Neuronal stem cell (in vitro differentiated cells): ENCODE measurements at places on chromosomes 3 and 15.

DNA sequence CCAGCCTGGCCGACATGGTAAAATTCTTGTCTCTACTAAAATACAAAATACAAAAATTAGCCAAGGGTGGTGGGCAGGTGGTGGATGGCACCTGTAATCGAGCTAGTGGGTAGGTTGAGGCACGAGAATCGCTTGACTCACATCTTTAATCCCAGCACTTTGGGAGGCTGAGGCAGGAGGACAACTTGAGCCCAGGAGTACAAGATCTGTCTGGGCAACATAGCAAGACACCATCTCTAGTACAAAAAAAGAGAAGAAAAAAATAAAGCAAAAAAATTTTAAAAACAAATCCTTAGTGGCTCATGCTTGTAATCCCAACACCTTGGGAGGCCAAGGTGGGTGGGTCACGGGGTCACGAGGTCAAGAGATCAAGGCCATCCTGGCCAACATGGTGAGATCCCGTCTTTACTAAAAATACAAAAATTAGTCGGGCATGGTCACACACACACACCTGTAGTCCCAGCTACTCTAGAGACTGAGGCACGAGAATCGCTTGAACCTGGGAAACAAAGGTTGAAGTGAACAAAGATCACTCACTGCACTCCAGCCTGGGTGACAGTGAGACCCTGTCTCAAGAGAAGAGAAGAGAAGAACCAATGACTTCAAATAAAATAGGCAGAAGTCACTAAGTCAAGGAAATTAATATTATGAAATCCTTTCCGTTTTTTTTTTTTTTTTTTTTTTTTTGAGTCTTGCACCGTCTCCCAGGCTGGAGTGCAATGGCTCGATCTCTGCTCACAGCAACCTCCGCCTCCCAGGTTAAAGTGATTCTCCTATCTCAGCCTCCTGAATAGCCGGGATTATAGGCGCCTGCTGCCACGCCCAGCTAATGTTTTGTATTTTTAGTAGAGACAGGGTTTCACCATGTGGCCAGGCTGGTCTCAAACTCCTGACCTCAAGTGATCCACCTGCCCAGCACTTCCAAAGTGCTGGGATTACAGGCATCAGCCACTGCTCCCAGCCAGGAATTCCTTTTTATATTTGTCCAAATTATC is 4.9 kb downstream of the RHOA start:
- DNase-seq = no peak

DNA sequence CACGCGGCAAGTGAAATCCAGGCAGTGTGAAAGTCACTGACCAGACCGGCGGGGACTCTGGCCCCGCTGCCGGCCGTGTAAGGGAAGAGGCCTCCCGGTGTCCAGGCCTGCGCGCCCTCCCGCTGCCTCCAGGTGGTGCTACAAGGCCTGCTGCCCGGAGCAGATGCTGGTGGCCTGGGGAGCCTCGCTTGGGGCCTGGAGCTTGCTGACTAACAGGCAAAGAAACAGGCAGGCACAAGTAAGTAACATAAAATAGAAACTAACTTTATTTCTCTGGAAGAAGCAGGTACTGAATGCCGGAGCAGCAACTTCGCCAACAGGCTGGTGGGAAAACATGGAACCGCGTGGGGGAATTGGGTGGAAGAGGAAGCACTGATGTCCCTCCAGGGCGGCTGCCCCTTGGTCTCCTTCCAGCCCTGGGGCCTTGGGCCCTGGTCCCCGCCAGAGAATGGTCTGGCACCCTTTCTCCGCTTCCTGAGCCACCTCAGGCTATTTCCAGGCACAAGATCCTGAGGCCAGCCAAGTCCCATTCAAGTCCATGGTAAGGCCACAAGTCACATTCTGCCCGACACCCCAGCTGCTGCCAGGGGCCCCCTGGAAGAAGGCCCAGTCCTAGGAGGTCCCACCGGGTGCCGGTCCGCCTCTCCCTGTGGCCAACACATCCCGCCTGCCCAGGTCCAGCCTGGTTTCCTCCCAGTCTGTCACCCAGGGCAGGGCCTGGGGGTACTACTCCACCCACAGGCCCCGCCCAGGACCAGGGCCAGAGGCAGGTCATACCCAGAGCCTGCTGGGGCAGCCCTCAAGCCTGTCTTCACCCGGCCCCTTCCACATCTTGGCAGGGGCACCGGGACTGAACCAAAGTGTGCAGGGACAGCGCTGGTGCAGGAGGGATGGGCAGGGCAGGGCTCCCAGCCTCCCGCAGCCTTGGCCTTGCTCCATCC is 45.0 kb downstream of the TNK2 start:
- peak; percentile 62 for DNase-seq

DNA sequence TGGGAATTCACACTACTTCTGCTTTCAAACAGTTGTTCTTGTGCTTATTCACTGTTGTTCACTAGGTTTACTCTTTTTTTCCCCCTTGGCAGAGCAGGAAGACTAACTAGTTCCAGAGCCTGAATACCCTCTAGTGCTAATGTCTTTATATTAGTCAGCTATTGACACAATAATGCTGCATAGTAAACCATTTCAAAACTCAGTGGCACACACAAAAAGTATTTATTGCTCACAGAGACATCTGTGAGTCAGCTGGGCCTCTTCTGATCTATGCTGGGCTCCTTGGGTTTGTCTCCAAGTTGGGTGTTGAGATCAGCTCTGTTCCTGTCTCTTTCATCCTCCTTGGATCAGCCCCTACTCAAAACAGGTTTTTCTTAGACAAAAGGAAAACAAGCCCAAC is 51.1 kb downstream of the RSRC1 start:
- DNase-seq = no peak

DNA sequence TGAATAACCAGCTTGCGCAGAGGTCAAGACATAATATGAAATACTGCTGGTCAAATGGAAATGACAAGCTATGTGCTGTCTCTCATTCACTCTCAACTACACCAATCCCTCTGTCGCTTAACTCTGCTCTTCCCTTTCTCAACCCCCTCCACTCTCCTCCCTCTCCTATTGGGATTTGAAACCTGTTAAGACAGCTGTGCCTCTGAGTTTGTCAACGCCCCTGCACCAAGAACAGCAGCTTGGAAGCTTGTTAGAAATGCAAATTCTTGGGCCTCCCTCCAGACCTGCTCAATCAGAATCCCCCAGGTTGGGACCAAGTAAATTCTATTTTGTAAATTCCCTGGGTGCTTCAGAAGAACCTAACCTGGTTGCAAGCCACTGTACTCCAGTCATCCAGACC is 149.7 kb upstream of the ATP2B2 start:
- DNase-seq = no peak

DNA sequence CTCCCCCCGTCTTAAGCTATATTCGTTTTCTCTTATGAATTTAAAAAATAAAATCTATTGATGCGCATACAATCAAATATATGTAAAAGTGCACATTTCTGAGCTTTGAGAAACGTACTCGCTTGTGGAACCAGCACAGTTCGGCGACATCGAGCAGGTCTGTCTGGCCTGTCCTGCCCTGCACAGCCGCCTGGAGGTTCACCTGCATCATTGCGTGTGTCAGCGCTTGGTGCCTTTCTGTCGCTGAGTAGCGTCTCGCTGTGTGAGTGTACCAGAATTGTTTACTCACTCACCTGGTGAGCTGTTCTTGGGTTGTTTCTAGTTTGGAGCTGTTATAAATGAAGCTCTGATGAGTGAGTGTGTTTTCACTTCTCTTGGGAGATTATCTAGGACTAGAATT is 104.0 kb downstream of the VGLL4 start:
- DNase-seq = no peak

DNA sequence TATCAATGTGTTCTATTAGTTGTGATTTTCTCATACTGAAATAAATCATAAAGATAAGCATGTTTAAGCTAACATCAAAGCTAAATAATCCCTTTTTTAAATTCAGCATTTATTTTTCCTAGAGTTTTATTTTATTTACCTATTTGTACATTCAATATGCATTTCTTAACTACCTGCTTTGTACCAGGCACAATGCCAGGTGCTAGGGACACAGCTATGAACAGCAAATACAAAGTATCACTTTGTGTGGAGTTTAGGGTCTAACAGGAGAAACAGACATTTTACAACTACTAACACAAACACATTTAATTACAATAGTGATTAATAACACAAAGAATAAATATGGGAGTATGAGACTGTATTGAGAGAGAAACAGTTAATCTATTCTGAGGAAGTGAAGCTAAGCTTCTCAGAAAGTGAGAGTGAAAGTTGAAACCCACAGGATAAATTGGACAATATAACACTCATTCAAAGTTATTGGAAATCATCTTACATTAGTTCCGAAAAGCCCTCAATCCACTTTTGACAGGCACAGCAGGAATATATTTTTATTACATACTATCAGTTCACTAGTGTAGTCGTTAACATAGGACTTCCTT is 159.6 kb downstream of the GBE1 start:
- no peak for DNase-seq

DNA sequence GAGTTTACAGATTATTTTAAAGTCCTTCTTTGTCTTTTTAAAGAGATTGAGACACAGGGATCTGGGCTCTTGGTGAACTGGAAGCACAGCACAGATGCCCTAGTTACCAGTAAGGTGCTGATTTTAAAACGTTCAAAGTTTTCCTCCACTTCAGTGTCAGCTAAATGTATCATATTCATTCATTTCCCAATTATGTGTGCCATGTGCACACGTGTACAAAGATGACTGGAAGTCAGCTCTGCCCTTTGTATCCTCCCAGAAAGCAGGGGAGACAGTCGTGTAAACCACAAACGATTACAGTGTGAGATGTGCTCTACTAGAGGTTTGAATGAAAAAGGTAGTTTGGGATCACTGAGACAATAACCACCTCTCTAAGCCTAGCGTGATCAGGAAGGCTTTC is 730 bp downstream of the ZKSCAN7 start:
- no peak for DNase-seq

DNA sequence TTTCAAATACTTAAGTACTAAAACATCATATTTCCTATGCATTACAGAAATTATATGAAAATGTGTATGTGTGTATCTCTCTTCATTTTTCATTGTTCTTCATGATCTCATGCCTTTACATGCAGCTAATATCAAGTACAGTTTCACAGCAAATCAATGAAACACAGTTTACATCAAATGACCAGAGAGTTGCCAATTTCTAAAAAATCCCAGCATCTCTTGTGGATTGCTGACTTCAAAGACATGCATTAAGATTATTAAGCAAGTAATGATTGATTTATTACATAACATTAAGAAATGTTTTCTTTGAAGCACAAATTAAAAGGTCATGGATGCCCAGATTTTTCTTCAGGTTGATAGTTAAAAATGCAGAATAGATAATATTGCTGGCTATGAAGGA is 31.0 kb upstream of the TAFA4 start:
- no peak for DNase-seq

GRCh38 chr3:143066033-143066432 is 53.5 kb upstream of the CHST2 start:
- DNase-seq = no peak

GRCh38 chr3:159881828-159882309 is 106.8 kb upstream of the IL12A start:
- no peak for DNase-seq

GRCh38 chr15:66783314-66783713 is 81.3 kb downstream of the SMAD6 start:
- no peak for DNase-seq

- no peak for DNase-seq
Observed at GRCh38 chr3:162632672-162633071, 1136.1 kb downstream of the OTOL1 start.

DNA sequence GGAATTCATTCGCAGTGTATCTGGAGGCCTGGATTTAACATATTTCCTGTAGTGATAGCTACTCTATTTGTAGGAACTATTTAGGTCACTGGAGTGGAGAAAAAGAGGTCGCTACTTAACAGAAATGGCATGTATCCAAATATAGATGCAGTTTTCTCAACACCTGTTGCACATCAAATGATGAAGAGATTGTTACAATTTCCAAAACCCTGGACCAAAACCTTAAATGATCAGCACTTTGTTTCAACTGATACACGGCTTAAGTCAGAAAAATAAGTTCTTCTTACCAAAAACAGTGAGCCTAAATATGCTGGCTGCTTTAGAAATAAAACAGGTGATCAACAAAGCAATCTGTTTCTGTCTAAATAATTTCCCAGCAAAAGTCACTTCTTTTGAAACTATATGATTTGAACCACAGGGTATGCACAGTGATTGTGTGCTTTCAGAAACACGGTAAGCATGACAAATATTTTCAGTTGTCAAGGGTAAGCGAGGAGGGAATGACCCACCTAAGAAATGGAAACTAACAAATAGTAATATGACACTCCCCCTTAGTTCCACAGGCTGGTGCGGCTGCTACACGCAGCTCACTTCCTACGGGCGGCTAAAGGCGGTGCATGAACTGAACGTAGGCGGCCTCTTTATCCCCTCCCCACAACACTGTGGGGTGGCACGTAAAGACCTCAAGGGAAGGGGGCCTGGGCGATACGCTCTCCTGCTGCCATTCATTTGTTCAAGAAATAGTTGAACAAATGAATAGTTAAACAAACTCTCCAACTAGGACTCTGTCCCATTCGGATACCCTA is 1.1 kb downstream of the EHD4 start:
- DNase-seq = peak; percentile 52

DNA sequence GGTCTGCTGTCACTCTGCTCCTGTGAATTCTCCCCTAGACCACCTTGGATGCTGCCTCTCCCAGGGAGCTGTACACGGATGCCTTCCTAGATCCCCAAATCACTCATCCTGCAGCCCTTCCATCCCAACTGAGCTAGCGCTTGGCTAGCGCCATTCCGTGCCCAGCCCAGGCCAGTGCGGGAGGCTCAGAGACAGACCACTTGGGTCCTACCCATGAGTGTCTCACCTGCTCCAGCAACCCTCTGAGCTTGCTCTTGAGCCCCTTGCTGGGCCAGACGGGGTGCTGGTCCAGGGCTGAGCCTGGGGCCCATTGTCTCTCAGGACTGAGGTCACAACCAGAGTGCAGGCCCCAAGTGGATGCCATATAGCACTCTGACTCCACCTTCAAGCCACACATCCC is 17.7 kb downstream of the SH2D7 start:
- DNase-seq = no peak

DNA sequence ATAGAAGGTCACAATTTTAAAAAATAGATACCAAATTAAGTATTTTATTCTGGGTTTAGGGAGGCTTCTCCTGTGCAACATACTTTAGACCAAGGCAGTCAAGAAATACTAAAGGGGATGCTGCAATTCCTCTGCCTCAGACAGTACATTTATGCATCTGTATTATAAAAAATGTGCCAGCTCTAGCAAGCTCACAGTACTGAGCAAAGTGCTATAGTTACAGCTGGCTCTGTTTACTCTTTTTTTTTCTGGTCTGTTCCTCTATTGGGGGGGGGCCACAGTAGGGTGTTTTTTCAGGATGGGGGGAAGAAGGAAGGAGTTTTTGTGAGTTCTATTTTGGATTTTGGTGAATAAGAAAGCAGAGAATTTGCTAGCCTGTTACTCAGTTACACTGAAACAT is 185.0 kb downstream of the TIGIT start:
- DNase-seq = no peak

DNA sequence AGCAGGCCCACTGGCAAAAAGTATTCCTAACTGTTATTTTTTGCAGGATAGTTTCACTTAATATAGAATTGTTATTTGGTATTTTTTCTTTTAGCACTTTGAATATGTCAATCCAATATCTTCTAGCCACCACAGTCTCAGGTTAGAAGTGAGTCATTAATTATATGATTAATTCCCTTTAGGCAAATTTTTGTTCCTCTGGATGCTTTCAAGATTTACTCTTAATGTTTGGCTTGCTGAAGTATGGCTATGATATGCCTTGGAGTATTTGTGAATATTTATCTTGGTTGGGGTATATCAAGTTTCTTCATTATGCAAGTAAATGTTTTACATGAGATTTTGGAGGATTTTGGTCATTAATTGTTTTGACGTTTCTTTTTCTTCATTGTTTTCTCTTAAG is 152.1 kb upstream of the ALCAM start:
- no peak for DNase-seq
